Left renal cortex interstitium (tissue), 4 donors: ENCODE measurements at places on chromosomes 7 and 10.

DNA sequence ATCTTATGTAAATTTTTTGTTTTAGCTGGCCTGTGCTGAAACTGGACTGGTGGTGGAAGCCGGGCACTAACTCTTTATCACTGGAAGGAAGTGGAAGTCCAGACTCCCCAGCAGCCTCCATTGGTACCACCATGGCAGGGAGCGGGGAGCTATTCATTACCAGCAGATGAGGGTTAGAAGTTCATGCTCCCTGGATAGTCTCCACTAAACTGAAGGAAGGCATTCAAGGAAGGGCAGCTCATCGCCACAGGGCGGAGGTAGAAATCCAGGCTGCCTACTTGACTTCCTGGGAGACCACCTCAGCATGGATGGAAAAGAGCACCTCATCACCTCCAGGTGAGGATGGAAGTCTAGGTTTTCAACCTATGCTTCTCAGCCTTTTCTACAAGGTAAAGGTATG lies 130.9 kb downstream of the SLC16A9 start:
- no peak for DNase-seq

DNA sequence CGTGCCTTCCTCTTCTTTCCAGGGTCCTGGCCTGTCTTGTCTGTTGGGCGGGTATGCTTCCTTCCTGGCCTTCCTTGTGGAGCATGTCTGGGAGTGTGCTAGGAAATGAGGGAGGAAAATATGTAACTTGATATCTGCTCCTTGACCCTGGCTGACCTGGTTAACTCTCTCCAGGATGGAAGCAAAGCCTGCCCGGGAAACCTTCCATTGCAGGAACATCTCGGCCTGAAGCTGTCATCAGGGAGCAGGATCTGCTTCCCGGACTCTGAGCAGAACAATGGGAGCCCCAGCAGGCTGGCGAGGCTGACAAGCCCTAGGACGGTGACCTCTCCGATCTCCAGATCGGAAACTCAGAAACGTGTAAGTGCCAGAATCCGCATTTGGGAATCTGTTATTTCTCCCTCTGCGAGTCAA lies 340.3 kb downstream of the FRMD4A start:
- DNase-seq = no peak

GRCh38 chr7:2948749-2949148 lies 94.9 kb downstream of the CARD11 start:
- no peak for DNase-seq

- no peak for DNase-seq
Measured at GRCh38 chr7:122528879-122529481, 169.9 kb downstream of the RNF133 start.

DNA sequence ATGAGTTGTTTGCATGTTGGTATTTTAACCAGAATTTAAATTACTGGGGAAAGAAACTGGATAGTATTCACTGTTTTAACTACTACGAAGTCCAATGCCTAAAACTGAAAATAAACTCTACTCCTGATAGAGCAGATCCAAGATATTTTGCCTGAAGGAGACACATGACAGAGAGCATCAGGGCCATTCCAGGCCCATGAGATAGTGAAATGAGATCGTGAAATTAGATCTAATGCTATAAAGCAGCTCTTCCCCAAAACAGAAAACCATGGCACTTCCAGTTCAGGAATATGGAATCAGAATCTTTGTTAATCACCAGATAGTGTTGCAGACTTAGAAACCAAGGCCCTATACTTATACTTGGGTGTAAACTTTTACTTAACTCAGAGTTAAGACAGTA lies 124.3 kb upstream of the CACNA2D1 start:
- DNase-seq = no peak

- no peak for DNase-seq
Measured at GRCh38 chr7:120539321-120539720, 266.3 kb downstream of the KCND2 start.
